Cortex of kidney (tissue), 1 donor: ENCODE measurements at places on chromosomes 12 and 14.

DNA sequence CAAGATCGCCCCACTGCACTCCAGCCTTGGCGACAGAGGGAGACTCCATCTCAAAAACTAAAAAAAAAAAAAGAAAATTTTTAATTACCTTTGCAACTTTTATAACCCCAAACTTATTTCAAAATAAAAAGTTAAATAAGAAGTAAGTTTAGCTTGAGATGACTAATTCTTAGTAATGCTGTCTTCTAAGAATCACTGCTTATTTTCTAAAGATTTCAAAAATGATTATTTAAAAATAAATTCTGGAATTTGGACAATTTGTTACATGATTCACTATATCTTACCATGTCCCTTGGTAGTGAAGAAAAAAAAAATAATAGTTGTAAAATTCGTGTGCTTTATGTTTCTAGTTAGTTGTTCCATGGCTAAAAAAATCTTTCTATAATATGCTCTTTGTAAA lies 11.6 kb upstream of the HECTD1 start:
- DNase-seq = no peak

DNA sequence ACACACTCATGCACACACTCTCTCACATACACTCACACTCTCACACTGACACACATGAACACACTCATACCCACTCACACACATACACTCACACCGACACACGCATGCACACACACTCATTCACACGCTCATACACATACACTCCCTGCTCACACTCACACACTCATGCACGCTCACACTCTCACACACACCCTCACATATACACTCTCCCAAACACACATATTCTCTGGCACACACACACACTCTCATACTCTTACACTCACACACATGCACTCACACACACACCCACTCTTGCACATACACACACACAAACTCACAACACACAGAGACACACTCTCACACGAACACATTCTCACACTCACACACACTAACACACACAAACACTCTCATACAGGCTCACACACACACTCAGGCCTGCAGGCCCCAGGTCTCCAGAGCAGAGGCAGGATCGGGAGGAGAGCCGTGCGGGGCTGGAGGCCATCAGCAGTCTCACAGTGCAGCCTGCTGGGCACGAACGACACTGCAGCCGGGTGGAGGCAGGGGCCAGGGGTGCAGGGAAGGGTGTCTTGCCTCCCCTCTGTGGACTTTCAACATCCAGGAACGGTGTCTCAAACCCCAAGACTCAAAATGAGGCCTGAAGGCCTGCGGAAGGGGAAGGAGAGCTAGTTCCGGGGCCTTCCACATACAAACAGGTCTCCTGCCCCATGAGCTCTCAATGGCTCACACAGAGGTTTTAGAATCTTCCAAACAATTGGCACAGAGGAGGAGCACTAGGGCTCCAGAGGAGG lies 148.7 kb downstream of the ANO2 start:
- DNase-seq = no peak

DNA sequence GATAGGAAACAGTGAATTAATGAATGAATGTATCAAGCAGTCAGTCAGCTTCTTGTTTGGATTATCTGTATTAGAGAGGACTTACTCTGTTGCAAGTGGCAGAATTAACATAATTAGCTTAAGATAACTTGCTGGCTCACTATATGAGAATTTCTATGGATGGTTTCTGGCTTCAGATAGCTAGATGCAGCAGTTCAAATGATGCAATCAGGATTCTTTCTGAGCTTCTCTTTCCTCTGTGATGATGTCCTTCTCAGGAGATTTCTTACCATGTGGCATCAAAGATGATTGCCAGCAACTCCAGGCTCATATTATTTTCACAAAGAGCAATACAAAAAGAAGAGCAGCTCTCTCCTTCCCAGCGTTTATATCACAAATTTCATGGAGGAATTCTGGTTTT lies 30.7 kb downstream of the FRMD6 start:
- no peak for DNase-seq

GRCh38 chr12:13947276-13947946 lies 34.0 kb downstream of the GRIN2B start:
- no peak for DNase-seq
